ENCODE measurements at places on chromosomes 5 and 9. TPM values are rescaled to one million over a fixed set of nuclear protein-coding genes. Genes with fewer than 3 reads are reported as not detected.

The CANX gene
- polyA plus RNA-seq, result 248 TPM

The CERCAM gene
- 10.7 TPM for polyA plus RNA-seq

GRCh38 chr5:122201365-122201764 lies 72.0 kb downstream of the ZNF474 start:
- peak; percentile 35 for DNase-seq

DNA sequence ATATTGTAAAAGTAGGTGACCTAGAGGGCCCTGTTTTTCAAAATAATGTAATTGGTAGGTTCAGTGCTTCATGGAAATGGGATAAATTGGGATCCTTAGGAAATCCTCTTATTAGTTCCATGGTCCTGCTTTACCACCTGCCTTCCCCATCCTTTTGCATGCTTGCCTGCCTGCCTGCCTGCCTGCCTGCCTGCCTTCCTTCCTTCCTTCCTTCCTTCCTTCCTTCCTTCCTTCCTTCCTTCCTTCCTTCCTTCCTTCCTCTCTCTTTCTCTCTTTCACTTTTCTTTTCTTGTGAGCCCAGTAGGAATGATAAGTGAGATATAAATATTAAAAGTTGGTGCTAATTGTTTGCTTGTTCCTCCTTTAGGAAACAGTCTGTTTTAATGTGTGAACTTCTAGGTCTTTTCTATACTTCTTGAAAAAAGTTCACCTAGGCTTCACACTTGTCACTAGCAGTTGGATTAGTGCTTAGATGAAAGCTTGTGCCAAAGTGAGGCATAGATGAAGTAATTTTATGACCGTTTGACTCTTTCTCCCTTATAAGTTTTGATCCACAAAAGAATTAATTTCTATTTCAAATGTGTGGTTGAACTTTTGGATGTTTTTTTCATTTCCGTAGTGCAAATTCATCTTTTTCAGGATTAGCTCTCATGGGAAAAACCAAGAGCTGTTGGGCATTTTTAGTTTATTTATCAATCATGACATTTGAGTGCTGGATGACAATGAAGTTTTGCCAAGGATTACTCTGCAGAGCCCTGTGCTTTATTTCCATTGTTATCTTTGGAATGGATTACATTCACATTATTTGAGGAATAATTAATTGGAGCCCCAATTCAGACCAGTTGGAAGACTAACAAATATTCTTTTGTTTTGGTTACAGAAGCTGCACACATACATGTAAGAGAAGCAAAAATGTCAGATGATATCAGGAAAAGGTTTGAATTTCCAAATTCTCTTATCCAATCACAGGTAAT lies 30.7 kb downstream of the FOCAD start:
- DNase-seq, result no peak

- no peak for DNase-seq
These were observed 81.3 kb upstream of the CTSL start for GRCh38 chr9:87644659-87645058.

DNA sequence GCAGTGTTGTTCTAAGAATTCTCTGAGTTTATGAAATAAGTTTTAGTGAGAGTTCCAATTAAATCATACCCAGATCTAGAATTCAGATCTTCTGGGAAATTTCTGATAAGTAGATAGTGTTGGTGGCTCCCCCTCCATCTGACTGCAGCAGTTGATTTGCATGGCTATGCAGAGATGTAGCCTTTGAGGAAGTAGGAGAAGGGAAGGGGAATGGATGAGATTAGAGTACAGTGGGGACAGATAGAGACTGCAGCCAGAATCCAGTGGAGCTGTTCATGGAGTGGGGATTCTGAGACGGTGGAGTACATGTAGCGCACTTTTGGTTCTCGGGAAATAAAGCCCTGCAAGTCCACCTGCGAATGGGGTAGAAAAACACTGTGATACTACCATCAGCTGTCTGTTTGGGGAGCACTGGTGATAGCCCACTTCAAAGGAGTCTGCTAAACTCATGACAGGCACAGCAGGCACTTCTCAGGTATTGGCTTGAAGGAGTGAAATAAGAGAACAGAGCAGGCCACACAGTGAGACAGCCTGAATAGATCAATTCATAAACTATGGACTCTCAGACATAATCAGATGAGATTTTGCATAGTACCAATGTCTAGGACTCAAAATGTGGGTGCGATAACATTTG lies 96.8 kb downstream of the ALDH1A1 start:
- DNase-seq, result no peak

DNA sequence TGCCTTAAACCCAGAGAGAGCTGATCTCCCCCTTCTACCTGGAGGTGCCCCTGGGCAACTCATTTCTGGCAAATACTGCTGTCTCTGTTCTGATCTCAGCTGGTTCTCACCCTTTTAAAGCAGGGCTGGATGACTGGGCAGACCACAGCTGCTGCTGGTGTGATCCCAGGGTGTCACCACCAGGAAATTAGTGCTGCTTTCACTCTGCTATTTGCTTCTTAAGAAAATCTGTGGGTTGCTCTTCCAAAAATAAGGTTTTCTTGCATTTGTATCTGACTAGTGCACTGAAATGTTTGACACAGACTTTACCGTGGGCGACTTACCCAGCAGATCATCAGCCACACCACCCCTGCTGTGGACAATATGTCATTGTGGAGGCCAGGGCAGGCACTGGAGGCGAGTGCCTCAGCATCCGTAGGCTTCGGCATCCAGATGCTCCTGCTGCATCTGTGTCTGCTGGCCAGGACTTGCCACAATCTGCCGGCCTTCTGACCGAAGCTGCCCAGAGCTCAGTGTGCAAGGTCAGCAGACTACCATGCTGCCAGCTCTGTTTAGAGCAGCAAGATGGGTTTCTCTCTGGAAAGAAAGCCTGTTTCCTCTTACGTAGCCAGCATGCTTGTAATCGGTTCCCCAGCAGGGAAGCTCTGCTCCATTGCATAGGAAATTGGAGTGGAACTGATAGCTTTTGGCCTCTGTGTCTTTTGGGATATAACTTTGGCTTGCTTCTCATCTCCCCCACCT lies 13.6 kb downstream of the ARHGAP26 start:
- peak; percentile 34 for DNase-seq

DNA sequence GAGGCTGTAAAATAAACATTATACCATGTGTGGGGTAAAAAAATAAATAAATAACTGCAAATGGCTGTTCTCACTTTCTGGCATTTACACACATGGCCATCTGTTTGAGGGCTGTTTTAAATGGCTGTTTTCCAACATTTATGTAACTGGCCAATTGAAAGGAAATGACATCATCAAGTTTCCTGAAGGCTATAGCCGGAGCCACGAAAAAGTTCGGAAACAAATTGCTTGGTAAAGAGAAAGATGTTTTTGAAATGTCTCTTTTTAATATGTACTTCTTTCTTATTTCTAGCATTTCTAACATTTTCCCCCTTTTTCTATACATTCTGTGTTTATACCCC lies 95.4 kb upstream of the DAB2 start:
- DNase-seq, result peak; percentile 64

- no peak for DNase-seq
These were observed 113.9 kb downstream of the TAF11L14 start for GRCh38 chr5:17748201-17748600.

DNA sequence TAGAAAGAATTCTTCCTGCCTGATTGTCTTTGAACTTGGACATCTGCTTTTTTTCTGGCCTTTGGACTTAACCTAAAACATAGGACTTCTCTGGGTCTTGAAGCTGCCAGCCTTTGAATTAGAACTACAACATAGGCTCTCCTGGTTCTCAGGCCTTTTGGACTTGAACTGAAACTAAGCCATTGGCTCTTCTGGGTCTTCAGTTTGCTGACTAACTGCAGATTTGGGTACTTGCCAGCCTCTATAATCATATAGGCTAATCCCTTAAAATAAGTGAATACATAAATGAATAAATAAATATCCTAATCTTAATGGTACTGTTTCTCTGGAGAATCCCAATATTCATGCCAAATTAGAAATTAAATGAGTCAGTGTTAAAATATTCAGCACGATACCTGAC lies 473.4 kb upstream of the PAPPA start:
- DNase-seq, result no peak

GRCh38 chr9:126534431-126535186 lies 79.1 kb upstream of the LMX1B start:
- DNase-seq, result no peak

GRCh38 chr9:92180669-92181181 lies 65.5 kb upstream of the SPTLC1 start:
- no peak for DNase-seq
